ENCODE measurements at places on chromosomes 6 and 20.

GRCh38 chr6:43806043-43806757, 36.2 kb downstream of the VEGFA start:
- DNase-seq: no peak

- no peak for DNase-seq
These were observed 149.0 kb downstream of the HACE1 start for GRCh38 chr6:104710543-104711335.

GRCh38 chr6:89613790-89614189, 24.8 kb downstream of the LYRM2 start:
- DNase-seq: no peak

GRCh38 chr6:67825201-67825895, 809.7 kb upstream of the ADGRB3 start:
- no peak for DNase-seq

DNA sequence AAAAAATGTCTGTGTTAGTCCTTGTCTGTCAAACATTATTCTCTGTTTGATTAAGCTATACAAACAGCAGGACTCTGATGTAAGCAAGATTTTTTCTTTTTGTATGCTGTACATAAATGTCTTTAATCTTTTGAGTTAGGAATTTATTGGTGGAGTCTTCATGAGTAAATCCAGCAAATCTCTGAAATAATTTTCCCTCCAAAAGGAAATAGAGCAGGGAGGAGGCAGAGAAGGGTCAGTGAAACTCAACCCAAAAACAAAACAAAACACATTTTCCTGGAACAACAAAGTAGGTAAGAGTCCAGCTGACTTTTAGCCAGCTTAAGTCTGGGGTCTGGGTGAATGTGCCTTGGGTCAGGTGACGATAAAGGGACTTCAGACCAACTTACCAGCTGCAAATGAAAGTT, 113.7 kb downstream of the FOXA2 start:
- DNase-seq: no peak

- DNase-seq: no peak
These were observed 24.1 kb downstream of the RBCK1 start for GRCh38 chr20:432208-432607.

- DNase-seq: no peak
These were observed at the start of gene C6orf132 for GRCh38 chr6:42142118-42142835. TSS of gene C6orf132 (minus strand) at chr6:42142620. CDS start at chr6:42142444, 176 bp downstream.

DNA sequence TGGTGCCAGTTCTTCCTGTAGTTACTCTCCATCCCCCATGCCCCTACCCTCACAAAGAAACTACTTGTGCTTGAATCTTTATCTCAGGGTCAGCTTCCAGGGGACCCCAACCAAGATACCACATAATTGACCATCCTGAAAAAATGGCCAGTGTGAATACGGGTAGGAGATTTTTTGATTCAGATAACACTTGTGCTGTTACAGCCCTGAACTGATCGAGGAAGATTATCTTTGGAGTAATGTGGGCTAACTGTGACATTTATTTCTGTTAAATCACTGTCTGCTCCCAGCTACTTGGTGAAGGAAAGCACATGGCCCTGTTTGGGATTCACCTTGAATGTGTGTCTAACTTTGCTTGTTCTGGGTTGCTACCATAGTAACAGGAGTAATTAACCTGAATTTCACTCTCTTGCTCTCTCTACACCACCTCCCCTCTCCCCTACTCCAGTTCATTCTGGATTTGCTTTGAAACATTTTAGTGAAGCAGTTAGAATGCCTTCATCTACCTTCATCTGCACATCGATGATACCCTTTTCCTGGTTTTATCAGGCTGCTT, 219.6 kb upstream of the CHD6 start:
- no peak for DNase-seq

GRCh38 chr6:101830501-101831031, 437.1 kb downstream of the GRIK2 start:
- DNase-seq: no peak

DNA sequence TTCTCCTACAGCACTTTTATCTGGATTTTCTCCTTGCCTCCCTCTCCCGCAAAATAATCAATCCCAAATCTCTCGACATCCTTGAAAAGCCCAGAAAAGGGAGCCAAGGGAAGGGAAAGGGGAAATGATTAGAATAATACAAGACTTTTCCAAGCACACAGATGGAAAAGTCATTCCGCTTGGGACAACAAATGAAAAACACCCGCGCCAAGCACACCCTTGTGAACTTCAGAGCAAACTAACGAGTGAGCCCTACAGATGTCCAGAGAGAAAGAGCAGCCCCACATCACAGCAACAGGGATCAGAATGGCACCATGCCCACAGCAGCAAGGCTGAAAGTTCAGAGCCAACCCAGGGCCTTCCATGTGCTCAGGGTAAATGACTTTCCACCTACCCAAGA, 49.6 kb downstream of the NINL start:
- no peak for DNase-seq

DNA sequence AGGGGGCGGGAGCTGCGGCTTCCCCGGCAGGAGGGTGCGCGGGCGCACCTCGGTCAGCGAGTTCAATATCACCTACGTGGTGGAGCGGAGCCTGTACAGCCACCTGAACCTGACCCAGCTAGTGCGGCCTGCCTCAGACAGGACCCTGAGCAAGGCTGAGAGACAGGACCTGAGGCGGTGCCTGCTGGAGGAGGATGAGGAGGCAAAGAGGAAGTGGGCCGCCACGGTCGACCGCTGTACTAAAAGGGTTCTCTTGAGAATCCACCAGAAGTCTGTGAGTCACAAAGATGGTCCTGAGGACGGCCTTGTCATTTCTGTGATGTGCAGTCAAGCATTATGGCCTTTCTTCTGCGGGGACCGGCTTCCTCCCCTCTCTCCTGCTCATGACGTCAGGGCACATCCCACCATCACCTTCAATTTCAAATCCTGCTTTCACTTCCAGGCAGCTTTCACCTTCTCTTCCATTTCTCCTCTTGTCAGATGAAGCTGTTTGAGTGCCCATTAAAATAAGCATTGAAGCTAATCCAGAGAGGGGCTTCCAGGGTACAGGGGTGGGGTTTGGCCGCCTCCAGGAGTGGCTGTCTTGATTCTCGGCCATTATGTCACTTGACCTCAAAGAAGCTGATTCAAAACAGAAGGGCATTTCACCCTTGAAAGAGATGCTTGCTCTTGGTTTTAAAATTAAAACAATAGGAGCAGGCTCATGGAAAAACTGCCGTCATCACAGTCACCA, 177.6 kb downstream of the SASH1 start:
- no peak for DNase-seq

DNA sequence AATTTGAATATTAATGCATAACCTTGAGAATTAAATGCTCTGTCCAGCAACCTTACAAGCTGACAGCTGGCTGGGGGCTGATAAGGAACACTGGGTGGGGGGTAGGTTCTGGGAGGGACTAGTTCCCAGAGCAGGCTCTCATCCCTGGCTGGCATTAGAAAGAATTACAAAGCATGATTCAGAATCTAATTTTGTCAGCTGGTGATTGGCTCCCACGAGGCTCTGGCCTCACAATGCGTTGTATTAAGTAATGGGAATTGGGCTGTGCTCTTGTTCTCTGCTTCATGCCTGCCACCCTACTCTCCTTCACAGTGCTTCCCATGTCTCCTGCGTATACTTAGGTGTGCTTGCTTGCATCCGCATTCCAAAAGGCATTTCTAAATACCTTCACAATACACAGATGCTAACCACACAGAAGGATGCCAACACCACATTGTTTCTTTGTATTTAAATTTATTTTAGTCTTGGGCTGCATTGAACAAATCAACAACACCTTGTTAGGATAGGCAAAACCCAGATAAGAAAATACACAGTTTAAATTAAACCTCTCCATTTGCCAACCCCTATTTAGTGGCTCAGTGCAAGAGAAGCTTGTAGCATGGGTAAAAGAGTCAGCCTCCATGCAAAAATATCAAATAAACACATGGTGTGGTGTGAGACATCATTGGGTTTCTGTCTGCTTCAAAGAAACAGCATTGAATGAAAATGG, 434.5 kb upstream of the JAG1 start:
- no peak for DNase-seq

- no peak for DNase-seq
These were observed 120.0 kb downstream of the SYNDIG1 start for GRCh38 chr20:24589381-24589780.

- DNase-seq: no peak
These were observed 75.5 kb downstream of the HMGN3 start for GRCh38 chr6:79158856-79159516.

GRCh38 chr20:9794831-9795230, 44.0 kb downstream of the PAK5 start:
- DNase-seq: no peak

DNA sequence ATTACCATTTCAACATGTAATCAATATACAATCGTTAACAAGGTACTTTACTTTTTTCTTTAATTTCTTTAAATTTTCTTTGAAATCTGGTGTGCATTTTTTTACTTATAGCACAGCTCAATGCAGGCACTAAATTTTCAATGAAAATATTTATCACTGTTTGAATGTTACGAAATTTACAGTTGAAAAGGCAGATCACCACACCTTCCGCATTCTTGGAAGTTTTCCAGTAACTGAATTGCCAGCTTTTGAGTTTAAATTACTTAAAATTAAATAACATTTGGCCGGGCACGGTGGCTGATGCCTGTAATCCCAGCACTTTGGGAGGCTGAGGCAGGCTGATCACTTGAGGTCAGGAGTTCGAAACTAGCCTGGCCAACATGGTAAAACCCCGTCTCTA, 309.9 kb downstream of the BMP7 start:
- DNase-seq: no peak

DNA sequence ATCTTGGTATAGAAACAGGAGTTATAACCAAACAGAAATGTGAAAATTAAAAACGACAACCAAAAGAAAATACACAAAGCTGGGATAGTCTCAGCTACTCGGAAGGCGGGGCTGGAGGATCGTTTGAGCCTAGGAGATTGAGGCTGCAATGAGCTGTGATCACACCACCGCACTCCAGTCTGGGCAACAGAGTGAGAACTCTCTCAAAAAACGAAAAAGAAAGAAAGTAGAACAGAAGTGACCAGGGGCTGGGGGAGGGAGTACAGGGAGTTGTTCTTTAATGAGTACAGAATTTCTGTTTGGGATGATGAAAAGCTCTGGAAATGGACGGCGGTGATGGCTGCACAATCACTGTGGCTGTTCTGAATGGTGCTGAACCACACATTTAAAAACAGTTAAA, 5.9 kb downstream of the GMEB2 start:
- DNase-seq: no peak

DNA sequence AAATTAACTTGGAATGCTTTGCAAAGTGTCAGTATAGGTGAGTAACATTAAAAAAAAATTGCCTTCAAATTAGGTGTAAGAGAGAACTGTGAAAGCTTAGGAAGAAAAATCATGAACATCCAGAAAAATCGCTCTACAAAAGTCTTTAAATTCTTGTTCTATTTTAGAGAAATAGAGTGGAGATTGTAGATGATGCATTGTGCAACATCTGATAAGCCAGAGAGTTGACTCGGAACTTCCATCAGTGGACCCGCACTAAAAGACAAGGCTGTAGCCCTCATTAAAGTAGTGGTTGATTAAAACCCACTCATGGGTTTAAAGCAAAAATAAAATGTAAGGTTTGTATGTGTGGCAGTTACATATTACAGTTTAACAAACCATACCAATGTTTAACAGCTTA, 35.8 kb downstream of the MAP3K4 start:
- no peak for DNase-seq

- DNase-seq: no peak
These were observed 23.3 kb downstream of the MYCT1 start for GRCh38 chr6:152720974-152721373.

GRCh38 chr6:34688956-34689355, 7.6 kb downstream of the ILRUN start:
- no peak for DNase-seq
